ENCODE measurements at places on chromosomes 3 and 15.

GRCh38 chr3:130457671-130458070 lies 59.3 kb upstream of the COL6A6 start:
- DNase-seq, result no peak

- no peak for DNase-seq
Measured at GRCh38 chr3:71462586-71462985, 120.9 kb downstream of the FOXP1 start.

- no peak for DNase-seq
Measured at GRCh38 chr3:15284121-15284889, 48.1 kb downstream of the SH3BP5 start.

DNA sequence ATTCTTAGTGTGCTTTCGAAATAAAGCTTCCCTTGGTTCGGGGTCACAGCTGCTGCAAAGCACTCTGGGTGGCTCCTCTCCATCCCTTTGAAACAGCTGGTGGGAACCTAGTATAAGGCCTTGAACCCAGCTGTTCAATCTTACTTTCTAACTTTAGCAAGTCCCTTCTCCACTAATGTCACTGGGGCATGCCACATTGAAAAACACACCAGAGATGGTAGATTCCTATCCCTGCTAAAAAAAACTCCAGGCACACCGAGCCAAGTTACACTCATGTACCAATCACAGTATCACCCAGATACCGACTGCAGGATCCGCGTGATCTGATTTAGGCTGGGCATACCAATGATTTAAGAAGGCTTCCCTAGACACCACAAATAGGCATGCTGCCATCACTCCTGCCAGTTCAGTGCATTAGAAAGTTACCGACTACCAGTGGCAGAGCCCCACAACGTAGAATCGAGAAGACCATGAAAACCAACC lies 65.0 kb downstream of the WWTR1 start:
- no peak for DNase-seq

DNA sequence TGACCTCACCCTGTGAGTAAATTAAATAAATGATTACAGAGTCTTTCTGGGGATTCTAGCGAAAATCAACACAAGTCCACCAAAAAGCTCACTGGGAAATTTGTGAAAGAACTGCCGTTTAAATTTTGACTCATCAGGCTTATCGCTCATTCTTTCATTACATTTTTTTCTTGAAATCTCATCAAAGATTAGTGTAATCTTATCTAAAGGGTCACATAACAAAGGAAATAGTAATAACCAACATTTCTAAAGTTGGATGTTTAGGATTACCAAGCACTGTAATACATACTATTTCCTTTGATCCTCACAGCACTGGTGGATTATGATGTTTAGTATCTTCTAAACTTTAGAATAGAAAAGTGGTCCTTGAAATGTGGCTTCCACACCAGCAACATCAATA lies 111.1 kb upstream of the CBLB start:
- no peak for DNase-seq

Measured in activated T-cell treated with anti-CD3 and anti-CD28 coated beads, Interleukin-2, amount 50 U/mL, for 48 hours (primary cell).